ENCODE measurements at places on chromosomes 6 and 20.
A peak's percentile ranks its signal among the peaks of the same experiment; 100 is the strongest.

- DNase-seq, result no peak
These were observed 30.6 kb downstream of the FASTKD5 start for GRCh38 chr20:3129094-3129493.

GRCh38 chr6:137105375-137105774 lies 60.6 kb upstream of the IL20RA start:
- no peak for DNase-seq

DNA sequence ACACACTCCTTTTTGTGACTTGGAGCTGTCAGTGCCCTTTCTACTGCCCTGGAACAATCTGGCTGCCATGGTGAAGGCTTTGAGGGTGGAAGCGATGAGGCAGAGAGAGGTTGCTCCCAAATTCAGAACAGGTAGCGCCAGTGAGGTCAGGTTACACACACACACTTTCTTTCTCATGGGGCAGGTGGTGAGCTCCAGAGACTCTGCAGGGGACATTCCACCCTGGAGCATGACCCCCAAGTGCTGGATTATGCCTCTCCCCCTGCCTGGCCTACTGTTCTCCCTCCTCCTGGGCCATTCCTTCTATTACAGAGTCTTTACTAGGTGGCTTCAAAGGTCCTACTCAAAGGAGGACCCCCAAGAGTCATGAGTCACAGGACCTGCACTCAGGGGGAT lies 98.0 kb downstream of the EYA2 start:
- DNase-seq, result peak; percentile 77

GRCh38 chr6:89924231-89924630 lies 30.0 kb downstream of the GJA10 start:
- DNase-seq, result no peak

DNA sequence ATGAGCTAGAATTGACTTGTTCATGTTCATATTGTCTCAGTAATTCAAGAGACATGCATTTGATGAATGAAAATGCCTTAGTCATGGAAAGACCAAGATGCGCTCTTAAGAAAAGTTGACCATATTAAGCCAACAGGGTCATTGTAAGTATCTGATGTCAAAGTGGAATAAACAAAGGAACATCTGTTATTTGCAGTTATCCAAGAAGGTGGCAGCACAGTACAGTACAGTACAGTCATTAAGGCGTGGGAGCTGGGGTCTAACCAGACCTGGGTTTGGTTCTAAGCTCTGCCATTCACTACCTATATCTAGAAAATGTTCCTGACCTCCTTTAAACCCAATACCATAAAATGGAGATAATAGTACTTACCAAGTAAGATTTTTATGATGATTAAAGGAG lies 178.1 kb downstream of the BACH2 start:
- no peak for DNase-seq

DNA sequence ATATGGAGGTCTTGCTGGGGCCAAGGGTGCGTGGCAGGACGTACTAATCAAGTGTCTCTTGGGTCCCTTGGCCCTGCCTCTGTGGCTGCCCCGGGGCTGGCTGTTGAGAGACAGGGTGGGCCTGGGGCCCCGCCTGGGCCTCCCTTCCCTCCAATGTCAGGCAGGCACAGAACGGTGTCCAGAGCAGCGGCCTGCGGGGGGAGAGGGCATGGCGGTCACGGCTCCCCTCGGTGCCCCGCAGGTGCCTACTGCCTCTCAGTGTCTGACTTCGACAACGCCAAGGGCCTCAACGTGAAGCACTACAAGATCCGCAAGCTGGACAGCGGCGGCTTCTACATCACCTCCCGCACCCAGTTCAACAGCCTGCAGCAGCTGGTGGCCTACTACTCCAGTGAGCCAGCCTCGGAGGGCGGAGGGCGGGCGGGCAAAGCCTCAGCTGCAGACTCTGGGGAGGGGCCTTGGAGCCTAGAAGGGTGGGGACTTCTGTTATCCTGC lies 50.0 kb downstream of the SRC start:
- no peak for DNase-seq
